ENCODE measurements at places on chromosomes 13 and 19. TPM values are rescaled to one million over a fixed set of nuclear protein-coding genes. Genes with fewer than 3 reads are reported as not detected.

DNA sequence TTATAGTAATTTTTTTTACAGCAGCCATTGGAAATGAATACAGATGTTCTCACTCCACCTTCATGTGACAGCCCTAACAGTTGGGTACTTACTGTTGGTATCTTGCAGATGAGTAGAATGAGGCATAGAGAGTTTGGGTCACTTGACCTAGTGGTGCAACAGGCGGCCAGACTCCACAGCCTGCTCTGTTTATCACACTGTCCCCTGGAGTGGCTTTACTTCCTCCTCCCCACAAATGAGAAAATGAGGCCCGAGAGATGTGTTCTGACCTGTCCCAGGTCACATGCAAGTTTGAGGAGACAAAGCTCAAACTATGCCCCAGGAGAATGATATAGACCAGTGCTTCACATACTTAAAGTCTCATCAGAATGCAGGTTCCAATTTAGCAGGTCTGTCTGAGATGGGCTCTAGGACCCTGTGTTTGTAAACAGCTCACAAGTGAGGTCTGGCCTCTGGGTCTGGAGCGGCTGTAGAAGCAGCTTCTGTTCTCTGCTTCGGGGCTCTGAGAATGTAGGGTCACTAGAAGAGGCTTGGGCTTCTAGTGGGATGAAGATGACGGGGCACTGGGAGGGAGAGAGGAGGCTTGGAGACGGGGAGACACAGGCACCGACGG, 37.4 kb upstream of the RCBTB2 start:
- no peak for DNase-seq
- H3K4me1 ChIP-seq = peaks cover 7% of the 10 kb centered on the region
- H3K36me3 ChIP-seq = no peaks in the 10 kb centered on the region
- H3K27me3 ChIP-seq = peaks cover 14% of the 10 kb centered on the region

Gene COL4A2
- total RNA-seq = not detected

Gene ZNF132
- 2.9 TPM for total RNA-seq

Gene DDA1
- total RNA-seq = 28.6 TPM
